ENCODE measurements at places on chromosomes 2 and 18. TPM values are rescaled to one million over a fixed set of nuclear protein-coding genes. Genes with fewer than 3 reads are reported as not detected.

CPO gene
- not detected for total RNA-seq

TNS1 gene
- 45.2 TPM for total RNA-seq

DNAJC5G gene
- total RNA-seq: not detected

GREB1 gene
- not detected for total RNA-seq

VWC2L gene
- total RNA-seq: not detected

TWIST2 gene
- 14.7 TPM for total RNA-seq

ALPI gene
- total RNA-seq: not detected

POTEI gene
- not detected for total RNA-seq

SLC23A3 gene
- total RNA-seq: 0.18 TPM

UGT1A8 gene
- total RNA-seq: not detected

KCNK3 gene
- under 0.01 TPM for total RNA-seq

ARHGEF4 gene
- 3.3 TPM for total RNA-seq

FBXO41 gene
- total RNA-seq: 0.83 TPM

RNF125 gene
- total RNA-seq: under 0.01 TPM

UCN gene
- not detected for total RNA-seq

RAD51AP2 gene
- total RNA-seq: not detected

ADD2 gene
- not detected for total RNA-seq

Measured in IMR-90 (cell line).